Endothelial cell of umbilical vein (primary cell): ENCODE measurements at places on chromosomes 7 and 10. TPM values are rescaled to one million over a fixed set of nuclear protein-coding genes. Genes with fewer than 3 reads are reported as not detected.

RARRES2 gene
- not detected in 2 replicates for total RNA-seq

GRCh38 chr10:7302930-7303557 is 107.8 kb downstream of the SFMBT2 start:
- H3K4me3 ChIP-seq: no peak overlapping the region
- no peak for DNase-seq
- no peaks in the 10 kb centered on the region for H3K4me1 ChIP-seq
- H3K27me3 ChIP-seq: no peaks in the 10 kb centered on the region
- no peaks in the 10 kb centered on the region for H3K36me3 ChIP-seq
- no peak overlapping the region for H3K27ac ChIP-seq

- H3K27me3 ChIP-seq: no peaks in the 10 kb centered on the region
- H3K36me3 ChIP-seq: peaks cover 22% of the 10 kb centered on the region
- H3K27ac ChIP-seq: no peak overlapping the region
- no peaks in the 10 kb centered on the region for H3K4me1 ChIP-seq
These were observed 6.3 kb downstream of the POLR2J start for GRCh38 chr7:102472126-102473041.

DNA sequence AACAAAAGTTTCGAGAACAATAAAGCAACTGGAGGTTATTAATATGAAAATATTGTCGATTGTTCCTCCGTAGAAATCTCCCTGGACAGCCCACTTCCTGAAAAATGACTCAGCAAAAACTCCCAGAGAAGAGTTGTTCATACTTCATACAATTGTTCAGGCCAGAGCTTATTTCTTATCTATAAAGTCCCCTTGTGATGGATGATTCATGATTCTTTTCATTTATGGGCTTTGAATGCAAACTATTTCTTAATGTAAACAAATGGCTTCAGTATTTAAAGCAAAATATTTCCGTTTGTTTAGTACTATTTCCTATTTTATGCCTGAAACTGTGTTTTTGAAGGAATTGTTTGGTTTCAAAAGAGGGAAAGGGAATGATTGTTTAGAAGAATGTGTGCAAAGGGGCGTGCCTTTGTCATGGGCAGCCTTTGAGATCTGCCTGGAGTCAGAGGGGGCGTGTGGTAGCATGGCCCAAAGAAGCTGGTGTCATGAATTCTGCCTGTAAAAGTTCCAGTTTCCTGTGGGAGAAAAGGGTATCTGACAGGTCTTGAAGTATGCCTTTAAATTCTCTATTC is 26.2 kb upstream of the EXOC6 start:
- H3K27ac ChIP-seq: peak overlapping the region; percentile 97
- peak; percentile 97 for DNase-seq
- H3K36me3 ChIP-seq: no peaks in the 10 kb centered on the region
- H3K27me3 ChIP-seq: no peaks in the 10 kb centered on the region
- H3K4me1 ChIP-seq: peaks cover 55% of the 10 kb centered on the region

DNA sequence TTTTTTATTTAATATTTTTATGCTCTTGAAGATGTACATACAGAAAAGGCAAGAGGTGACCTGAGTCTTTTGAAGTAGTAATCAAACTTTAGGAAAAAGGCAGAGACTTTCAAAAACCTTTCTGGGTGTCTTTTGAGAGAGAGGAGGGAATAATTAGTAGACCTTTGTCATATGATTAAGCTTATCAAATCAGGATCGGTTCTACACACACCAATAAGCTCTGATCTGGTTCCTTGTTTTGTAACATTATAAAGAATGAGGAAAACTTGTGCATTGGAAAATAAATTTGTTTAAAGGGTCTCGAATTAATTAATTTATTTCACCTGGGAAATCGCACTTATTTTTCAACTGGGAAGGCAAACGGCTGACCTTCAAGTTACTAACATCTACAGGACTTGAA is 11.9 kb downstream of the TWIST1 start:
- no peak overlapping the region for H3K4me3 ChIP-seq
- no peak for DNase-seq
- H3K27ac ChIP-seq: no peak overlapping the region
- peaks cover 92% of the 10 kb centered on the region for H3K27me3 ChIP-seq

DNA sequence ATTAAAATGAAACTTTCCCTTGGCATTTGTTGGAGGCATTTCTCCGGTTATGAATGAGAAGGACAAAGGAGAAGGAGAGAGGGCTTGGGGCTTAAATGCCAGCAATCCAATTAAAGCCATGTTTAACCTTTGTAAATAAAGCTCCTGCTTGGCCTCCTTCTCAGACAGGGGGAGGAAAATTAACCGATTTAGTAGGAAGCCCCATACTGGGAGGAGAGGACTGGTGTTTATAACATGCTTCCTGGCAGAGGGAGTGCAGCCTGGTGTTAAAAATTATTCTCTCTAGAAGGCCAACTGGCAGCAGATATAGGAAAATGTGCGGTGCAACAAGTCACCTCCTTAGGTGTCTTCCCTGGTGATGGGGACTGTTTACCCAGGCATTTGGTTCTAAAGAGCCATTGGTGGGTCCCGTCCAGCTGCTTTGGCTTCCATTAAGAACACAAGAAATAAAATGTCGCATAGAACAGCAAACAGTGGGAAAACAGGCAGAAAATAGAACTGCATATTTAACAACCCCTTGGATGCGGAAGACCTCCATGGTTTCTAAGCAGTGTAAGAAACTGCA is 846.5 kb downstream of the TYW1 start:
- H3K27me3 ChIP-seq: no peaks in the 10 kb centered on the region
- no peak overlapping the region for H3K27ac ChIP-seq
- no peak for DNase-seq
- H3K4me1 ChIP-seq: no peaks in the 10 kb centered on the region

DNA sequence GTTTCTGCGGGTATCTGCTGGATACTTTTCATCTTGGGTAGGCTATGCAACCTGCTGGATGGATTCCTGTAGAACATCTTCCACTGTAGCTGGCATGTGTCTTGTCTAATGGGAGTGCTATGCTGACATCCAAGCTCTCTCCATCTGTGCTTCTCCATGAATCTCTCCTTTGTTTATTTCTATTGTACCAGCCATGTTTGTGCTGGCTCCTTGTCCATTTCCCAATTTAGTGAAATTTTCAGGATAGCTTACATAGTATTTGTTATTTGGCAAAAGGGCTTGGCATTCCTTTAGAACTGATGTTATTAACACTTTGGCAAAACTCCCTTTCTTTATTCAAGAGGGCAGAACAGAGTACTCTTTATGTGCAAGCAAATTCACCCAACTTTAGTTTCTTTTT is 198.0 kb downstream of the CSTF2T start:
- H3K4me1 ChIP-seq: no peaks in the 10 kb centered on the region
- no peak for DNase-seq
- no peaks in the 10 kb centered on the region for H3K27me3 ChIP-seq
- H3K36me3 ChIP-seq: no peaks in the 10 kb centered on the region
